ENCODE measurements at places on chromosomes 3 and 15. TPM values are rescaled to one million over a fixed set of nuclear protein-coding genes. Genes with fewer than 3 reads are reported as not detected.

- no peak overlapping the region for H3K4me3 ChIP-seq
- H3K36me3 ChIP-seq, result no peaks in the 10 kb centered on the region
- H3K27me3 ChIP-seq, result no peaks in the 10 kb centered on the region
- no peak overlapping the region for H3K27ac ChIP-seq
- no peak for DNase-seq
Observed at GRCh38 chr3:484341-484740, 287.8 kb downstream of the CHL1 start.

GRCh38 chr15:84775867-84776449, 27.6 kb downstream of the ZNF592 start:
- peaks cover 4% of the 10 kb centered on the region for H3K36me3 ChIP-seq
- H3K27me3 ChIP-seq, result no peaks in the 10 kb centered on the region
- no peaks in the 10 kb centered on the region for H3K4me1 ChIP-seq
- H3K27ac ChIP-seq, result no peak overlapping the region

- peaks cover 30% of the 10 kb centered on the region for H3K36me3 ChIP-seq
- peak overlapping the region; percentile 100 for H3K27ac ChIP-seq
- DNase-seq, result no peak
- H3K27me3 ChIP-seq, result no peaks in the 10 kb centered on the region
- H3K4me3 ChIP-seq, result peak overlapping the region; percentile 75
Observed at GRCh38 chr3:120095979-120096426, 1.8 kb upstream of the GSK3B start.

DNA sequence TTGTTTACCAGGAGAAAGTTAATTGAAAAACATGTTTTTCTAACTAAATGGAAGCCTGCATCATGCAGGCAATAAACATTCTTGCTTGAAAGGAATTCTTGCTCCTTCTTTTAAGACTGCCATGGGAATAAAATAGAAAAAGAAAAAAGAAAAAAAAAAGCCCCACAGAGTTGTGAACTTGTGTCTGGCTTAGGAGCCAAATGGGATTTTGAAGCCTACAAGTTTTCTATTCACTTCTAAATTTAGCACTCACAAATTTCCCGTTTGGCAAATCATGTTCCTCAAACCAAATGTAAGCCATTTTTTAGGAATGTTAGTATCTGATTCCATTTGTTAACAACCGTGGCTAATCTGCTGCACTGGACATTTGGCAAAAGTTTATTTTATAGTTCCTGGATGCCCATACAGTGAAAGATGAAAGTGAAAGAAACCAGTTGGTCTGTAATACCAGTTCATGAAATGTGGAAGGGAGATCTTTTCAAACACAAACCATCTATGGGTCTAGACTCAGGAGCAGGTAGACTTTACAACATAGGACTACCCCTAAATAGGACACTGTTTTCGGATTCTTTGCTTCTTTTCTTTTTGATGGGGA, 133.8 kb upstream of the GMNC start:
- H3K27ac ChIP-seq, result no peak overlapping the region
- no peaks in the 10 kb centered on the region for H3K4me1 ChIP-seq
- no peak overlapping the region for H3K4me3 ChIP-seq
- H3K36me3 ChIP-seq, result no peaks in the 10 kb centered on the region

DNA sequence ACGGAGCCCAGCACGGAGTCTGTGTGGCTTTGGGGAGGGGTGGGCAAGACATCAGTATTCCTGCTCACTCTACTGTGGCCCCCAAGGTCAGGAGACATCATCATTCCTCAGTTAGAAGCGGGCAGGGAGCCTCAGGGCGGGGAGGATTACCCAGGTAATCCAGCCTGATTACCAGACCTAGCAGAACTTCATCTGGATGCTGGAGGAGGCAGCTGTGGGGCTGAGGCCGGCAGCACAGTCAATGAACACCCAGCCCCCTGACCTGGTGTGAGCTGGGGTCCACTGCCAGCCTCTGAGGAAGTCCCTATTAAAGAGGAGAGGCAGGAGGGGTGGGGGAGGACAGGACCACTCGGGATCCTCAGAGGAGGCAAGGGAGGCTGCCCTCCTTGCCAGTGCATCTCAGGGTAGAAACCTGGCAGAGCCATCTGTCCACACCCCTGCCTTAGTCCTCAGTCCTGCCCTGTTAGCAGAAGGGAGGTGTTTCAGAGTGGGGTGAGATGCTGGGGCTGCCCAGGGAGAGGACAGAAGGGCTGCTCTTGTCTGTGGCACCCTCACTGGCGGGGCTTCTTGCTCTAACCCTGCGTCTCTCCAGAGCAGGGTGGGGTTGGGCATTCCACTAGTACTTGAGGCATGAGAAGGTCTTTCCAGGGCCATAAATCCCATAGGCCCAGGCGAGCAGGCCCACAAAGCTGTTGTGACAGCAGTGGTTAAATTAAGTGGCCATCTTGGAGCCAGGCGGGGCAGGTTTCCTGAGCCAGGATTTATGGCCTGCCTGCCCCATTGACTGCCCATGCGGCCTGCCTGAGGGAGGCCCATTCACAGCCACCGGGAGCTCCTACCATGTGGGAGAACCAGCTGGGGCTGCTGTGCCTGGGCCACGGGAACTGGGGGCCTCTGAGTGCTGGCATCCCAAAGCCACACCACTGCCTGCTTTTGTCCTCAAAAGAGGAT, 82.1 kb downstream of the LINGO1 start:
- no peak overlapping the region for H3K4me3 ChIP-seq
- H3K36me3 ChIP-seq, result no peaks in the 10 kb centered on the region
- peaks cover 11% of the 10 kb centered on the region for H3K4me1 ChIP-seq
- H3K27ac ChIP-seq, result no peak overlapping the region
- DNase-seq, result no peak

DNA sequence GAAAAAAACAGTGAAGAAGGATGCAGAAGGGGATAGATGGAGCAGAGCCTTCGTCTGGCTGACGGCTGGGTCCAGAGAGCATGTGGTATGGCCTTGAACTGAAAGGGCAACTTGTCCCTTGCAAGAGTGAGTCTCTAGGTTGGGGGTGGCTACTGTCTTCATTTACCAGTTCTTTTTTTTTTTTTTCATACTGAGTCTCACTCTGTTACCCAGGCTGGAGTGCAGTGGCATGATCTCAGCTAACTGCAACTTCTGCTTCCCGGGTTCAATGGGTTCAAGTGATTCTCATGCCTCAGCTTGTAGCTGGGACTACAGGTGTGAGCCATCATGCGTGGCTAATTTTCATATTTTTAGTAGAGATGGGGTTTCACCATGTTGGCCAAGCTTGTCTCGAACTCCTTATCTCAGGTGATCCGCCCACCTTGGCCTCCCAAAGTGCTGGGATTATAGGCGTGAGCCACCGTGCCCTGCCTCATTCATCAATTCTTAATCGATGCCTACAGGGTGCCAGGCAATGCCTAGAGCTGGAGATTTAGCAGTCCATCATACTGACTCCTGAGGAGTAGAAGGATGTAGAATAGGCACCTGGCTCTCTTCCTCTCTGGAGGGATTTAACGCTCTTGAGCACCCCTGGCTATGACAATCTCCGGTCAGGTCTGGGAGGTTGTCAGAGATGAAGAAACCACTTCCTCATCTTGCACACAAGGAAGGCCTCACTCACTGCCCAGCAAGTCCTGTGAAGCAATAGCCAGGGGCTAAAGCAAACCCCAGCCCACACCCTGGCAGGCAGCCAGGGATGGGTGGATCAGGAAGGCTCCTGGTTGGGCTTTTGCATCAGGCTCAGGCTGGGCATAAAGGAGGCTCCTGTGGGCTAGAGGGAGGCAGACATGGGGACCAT, at the start of gene CAMP:
Gene CAMP, plus strand, starts transcription at position 880 of the 898 bp plus-strand sequence. Its CDS starts 17 bp downstream, at position 897.
- peaks cover 19% of the 10 kb centered on the region for H3K4me1 ChIP-seq
- peak; percentile 95 for DNase-seq
- no peak within 1 kb of the TSS for H3K4me3 ChIP-seq
- H3K36me3 ChIP-seq, result no peaks in the 10 kb centered on the region
- no peaks in the 10 kb centered on the region for H3K27me3 ChIP-seq

GRCh38 chr15:44659056-44659455, 4.4 kb downstream of the SPG11 start:
- H3K36me3 ChIP-seq, result peaks cover 4% of the 10 kb centered on the region
- H3K27me3 ChIP-seq, result no peaks in the 10 kb centered on the region
- DNase-seq, result no peak
- H3K27ac ChIP-seq, result no peak overlapping the region
- no peak overlapping the region for H3K4me3 ChIP-seq

GRCh38 chr15:26571346-26571745, 201.5 kb downstream of the GABRB3 start:
- H3K4me3 ChIP-seq, result no peak overlapping the region
- no peaks in the 10 kb centered on the region for H3K27me3 ChIP-seq
- DNase-seq, result no peak
- H3K27ac ChIP-seq, result no peak overlapping the region

DNA sequence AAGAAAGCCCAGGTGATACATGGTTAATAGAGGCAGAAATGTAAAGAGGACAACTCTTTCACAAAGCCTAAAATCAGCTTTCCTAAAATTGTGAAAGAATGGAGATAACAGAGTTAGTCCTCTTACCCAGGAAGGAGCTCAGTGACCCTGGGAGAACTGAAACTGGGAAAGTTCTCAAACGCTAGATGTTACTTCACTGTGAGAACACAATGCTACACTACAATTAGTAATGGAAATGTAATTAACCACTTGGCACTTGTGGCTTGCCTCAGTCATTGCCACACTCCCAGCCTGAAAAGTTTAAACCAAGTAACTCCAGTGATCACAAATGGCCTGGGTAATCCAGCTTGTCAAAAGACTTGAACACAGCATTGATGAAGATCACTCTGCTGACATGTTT, 102.7 kb upstream of the FGF7 start:
- no peaks in the 10 kb centered on the region for H3K4me1 ChIP-seq
- no peak overlapping the region for H3K27ac ChIP-seq
- H3K4me3 ChIP-seq, result no peak overlapping the region
- H3K36me3 ChIP-seq, result no peaks in the 10 kb centered on the region

DNA sequence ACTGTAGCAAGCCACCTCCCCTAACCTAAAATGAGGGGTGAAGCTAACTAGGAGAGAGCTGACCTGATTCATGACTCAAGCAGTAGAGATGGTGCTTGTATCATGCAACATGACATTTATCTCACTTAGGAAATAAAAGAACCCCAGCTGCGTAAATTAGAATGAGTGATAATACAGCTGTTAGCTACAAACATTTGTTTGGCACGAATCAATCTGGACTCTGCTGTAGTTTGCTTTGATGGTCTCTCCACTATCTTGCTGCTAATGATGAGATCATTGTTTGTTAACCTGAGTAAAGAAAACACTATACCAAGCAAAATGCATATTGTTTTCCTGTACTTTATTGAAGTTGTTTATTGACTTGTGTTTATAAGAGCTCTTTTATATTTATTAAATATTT, 92.6 kb downstream of the ALDH1A2 start:
- no peak overlapping the region for H3K27ac ChIP-seq
- H3K36me3 ChIP-seq, result no peaks in the 10 kb centered on the region
- DNase-seq, result no peak
- H3K4me3 ChIP-seq, result no peak overlapping the region
- no peaks in the 10 kb centered on the region for H3K4me1 ChIP-seq
- no peaks in the 10 kb centered on the region for H3K27me3 ChIP-seq

DNA sequence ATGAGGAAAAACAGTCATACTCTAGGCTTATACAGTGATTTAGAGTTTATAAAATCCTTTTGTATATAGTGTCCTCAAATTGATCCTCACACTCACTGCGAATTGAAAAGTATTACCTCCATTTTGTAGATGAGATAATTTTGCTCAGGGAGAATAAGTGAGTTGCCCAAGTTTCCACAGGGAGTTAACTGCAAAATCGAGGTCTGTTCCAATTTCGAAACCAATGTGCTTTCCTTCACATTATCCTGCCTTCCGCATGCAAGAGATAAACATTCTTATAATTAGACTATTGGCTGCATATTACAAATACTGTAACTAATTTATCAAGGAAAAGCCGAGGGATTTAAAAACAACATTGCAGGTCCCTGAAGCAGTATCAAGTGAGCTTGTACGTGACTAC, 667.0 kb downstream of the SQOR start:
- no peaks in the 10 kb centered on the region for H3K4me1 ChIP-seq
- no peaks in the 10 kb centered on the region for H3K27me3 ChIP-seq
- H3K4me3 ChIP-seq, result no peak overlapping the region
- H3K36me3 ChIP-seq, result no peaks in the 10 kb centered on the region
- no peak for DNase-seq

GRCh38 chr3:152428577-152428976, 159.8 kb downstream of the MBNL1 start:
- no peaks in the 10 kb centered on the region for H3K4me1 ChIP-seq
- no peaks in the 10 kb centered on the region for H3K27me3 ChIP-seq
- no peak for DNase-seq

DNA sequence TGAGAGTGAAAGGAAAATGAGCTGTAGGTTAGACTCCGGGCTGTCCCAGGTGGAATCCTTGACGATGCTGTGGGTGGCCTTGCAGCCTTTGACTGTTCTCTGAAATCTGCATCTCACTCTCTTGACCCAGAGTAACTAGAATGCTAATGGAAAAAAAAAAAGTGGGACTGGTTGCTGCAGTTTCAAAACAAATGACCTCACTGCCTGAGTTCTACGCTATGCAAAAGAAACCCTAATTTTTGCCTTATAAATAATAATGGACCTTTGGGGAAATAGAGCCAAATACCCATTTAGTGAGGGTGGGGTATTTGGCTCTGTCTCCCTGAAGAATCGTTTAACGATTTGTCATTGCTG, 309.7 kb upstream of the C2CD4B start:
- no peaks in the 10 kb centered on the region for H3K27me3 ChIP-seq
- no peaks in the 10 kb centered on the region for H3K36me3 ChIP-seq
- DNase-seq, result no peak
- H3K4me3 ChIP-seq, result no peak overlapping the region
- peaks cover 12% of the 10 kb centered on the region for H3K4me1 ChIP-seq

GRCh38 chr3:99648101-99648500, 9.7 kb downstream of the COL8A1 start:
- peaks cover 3% of the 10 kb centered on the region for H3K4me1 ChIP-seq
- H3K27me3 ChIP-seq, result no peaks in the 10 kb centered on the region
- H3K27ac ChIP-seq, result no peak overlapping the region
- no peak overlapping the region for H3K4me3 ChIP-seq

- no peaks in the 10 kb centered on the region for H3K36me3 ChIP-seq
- H3K27ac ChIP-seq, result no peak overlapping the region
- H3K4me3 ChIP-seq, result no peak overlapping the region
- peaks cover 14% of the 10 kb centered on the region for H3K4me1 ChIP-seq
- H3K27me3 ChIP-seq, result no peaks in the 10 kb centered on the region
Observed at GRCh38 chr3:13235079-13235478, 161.8 kb upstream of the IQSEC1 start.

The CD96 gene
- total RNA-seq, result 0.20 TPM

The SYNPR gene
- total RNA-seq, result not detected

The EPHA3 gene
- total RNA-seq, result not detected

The GOLGB1 gene
- 60.8 TPM for total RNA-seq

The DMXL2 gene
- 25.5 TPM for total RNA-seq

The FOXB1 gene
- 2.2 TPM for total RNA-seq

The PLSCR2 gene
- total RNA-seq, result not detected
